ENCODE measurements at places on chromosomes 3 and 15. TPM values are rescaled to one million over a fixed set of nuclear protein-coding genes. Genes with fewer than 3 reads are reported as not detected.

- no peak for DNase-seq
Measured at GRCh38 chr3:183827809-183828537, 2.6 kb upstream of the MAP6D1 start.

DNA sequence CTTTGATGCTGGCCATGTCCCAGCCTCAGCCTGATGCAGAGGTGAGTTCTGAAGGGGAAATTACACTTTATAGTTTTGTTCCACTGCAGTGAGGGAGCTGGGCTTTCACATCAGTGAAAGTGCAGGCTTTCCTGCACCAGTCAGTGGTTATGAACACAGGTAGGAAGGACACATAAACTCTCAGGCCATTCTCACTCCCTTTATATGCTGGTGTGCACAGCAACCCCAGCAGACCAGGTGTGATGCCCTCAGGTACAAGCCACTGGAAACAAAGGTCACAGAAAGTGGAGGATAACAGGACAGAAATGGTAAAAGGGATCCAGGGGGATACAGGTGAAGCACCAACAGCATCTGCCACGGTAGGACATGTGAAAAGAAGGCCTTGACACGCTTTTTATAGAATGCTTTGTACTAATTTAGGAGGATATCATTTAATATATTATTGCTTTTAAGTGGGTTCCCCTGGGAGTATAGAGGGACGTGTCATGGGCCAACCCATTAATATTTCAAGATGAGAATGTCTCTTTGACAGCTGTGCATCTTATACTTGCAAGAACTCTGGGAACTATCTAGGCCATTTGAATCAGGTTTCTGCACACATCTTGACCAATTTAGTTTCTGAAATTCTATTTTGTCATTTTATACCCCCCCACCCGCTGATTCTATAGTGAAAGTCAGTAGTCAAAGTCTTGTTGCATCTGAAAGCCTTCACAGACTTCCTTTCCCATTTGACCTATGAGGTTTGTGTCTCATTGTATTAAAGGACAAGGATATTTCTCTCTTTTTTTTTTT, 25.0 kb upstream of the BLM start:
- no peak for DNase-seq

GRCh38 chr3:177126015-177126773, 71.1 kb downstream of the TBL1XR1 start:
- DNase-seq: no peak

DNA sequence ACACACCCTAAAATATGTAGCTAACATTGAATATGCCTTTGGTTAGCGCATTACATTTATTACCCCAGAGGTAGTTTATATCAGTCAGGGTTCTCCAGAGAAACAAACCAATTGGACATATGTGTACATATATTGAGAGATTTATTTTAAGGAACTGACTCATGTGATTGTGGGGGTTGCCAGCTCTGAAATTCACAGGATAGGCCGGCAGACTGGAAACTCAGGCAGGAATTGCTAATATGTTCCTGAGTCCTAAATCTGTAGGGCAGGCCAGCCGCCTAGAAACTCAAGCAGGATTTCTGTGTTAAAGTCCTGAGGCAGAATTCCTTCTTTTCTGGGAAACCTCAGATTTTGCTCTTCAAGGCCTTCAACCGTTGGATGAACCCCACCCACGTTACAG, 189.7 kb downstream of the CDIN1 start:
- DNase-seq: no peak

DNA sequence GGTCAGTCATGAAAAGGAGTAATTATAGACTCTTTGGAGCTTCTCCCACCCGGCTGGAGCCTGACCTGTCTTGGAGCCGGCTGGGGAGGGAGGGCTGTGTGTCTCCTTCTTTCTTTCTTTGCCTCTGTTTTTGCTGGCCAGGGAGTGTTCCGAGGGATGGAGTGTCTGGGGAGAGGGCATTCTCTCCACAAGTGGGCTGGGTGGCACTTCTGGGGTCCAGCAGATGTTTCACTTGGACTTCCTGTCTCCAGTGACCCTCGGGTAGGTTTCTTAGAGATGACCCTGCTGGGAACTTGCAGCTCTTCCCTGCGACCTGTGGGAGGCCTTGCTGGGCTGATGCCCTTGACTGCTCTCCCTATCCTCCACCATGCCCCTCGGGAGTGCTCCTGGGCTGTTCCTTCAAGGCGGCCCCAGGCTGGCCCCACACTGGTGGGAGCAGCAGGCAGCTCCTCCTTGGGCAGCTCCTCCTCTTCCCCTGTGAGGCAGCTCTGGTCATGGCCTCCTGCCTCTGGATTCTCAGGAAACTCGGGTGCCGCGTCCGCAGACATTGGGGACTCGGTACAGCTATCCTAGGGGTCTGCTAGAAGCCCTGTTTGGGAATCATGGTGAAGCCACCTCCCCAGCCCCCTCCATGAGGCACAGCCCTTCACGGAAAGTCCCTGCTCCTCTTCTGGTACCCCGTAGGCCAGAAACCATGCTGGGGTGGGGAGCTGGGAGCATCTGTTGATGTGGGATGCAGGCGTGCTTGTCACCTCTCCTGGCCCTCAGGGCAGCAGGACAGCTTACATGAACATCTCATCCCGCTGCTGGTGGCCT, 44.9 kb downstream of the APBA2 start:
- no peak for DNase-seq

DNA sequence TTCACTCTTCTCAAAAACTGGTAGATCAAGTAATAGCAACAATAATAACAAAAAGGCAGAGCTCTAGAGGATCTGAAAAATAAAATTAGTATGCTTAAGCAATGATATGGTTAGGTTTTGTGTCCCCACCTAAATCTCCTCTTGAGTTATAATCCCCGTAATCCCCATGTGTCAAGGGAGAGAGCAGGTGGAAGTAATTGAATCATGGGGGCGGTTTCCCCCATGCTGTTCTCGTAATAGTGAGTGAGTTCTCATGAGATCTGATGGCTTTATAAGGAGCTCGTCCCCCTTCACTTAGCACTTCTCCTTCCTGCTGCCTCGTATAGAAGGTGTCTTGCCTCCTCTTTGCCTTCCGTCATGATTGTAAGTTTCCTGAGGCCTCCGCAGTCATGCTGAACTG, 60.2 kb upstream of the ABHD2 start:
- DNase-seq: no peak

- no peak for DNase-seq
Measured at GRCh38 chr3:11006986-11007933, 14.7 kb downstream of the SLC6A1 start.

DNA sequence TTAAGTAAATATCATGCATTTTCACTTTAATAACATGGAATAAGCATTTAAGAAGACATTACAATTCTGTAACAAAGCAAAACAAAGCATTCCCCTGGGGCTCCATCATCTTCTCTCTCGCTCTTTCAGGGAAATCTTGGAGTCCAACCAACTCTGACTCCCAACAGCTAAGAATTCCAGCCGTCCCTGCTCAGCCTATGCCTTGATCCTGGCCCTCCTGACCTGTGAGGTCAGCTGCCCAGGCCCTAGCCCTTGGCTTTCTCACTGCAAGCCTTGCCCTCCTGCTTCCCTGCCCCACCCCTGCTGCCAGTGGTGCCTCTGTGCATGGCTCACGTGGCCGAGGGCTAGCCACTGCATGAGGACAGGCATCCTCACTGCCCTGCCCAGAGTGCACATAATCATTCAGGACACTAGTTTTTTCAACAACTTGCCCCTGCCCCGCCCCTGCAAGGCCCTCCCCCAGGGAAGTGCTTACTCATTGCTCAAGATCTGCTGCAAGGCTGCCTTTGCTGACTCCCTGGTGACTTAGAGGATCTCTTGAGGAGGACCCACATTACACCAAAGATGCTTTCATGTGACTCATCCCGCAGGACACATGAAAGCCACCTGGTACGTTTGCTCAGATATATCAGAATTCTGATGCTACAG, 37.6 kb downstream of the MTMR10 start:
- DNase-seq: no peak

DNA sequence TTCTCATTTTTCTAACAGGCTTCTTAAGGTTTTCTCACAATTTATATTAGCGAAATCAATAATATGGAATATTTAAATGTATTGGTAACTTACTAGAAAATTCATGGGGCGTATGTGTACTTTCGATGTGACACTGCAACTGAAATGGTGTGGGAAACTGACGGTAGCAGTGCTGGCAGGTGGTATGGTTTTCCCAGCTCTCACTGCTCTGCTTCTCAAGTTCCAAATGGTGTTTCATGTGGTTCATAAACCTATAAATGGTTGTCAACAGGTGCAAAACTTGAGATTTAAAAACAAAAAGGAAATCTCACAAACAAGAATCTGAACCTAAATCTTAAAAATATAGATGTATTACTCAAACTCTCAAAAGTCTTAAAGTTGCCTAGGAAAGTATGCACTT, 54.7 kb downstream of the ZNF280D start:
- DNase-seq: no peak

GRCh38 chr15:68318931-68319909, 41.7 kb downstream of the FEM1B start:
- no peak for DNase-seq

GRCh38 chr3:41274944-41275668, 75.8 kb downstream of the CTNNB1 start:
- no peak for DNase-seq

- no peak for DNase-seq
Measured at GRCh38 chr3:130838898-130839600, 54.8 kb upstream of the ATP2C1 start.

GRCh38 chr3:195105389-195105788, 165.6 kb downstream of the XXYLT1 start:
- DNase-seq: no peak

DNA sequence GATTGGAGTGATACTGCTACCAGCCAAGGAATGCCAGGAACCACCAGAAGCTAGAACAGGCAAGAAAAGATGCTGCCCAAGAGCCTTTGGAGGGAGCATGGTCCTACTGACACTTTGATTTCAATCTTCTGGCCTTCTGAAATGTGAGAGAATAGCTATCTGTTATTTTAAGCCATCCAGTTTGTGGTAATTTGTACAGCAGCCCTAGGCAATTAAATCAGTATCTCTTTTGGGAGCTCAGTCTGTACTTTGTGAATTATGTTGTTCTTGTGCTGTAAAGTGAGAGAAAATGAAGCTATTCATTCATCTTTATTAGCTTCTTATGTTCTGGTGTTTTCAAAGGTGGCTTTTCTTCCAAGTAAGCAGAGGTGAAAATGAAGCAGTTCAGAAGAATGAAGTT, 381.3 kb downstream of the PDCD6IP start:
- DNase-seq: no peak

DNA sequence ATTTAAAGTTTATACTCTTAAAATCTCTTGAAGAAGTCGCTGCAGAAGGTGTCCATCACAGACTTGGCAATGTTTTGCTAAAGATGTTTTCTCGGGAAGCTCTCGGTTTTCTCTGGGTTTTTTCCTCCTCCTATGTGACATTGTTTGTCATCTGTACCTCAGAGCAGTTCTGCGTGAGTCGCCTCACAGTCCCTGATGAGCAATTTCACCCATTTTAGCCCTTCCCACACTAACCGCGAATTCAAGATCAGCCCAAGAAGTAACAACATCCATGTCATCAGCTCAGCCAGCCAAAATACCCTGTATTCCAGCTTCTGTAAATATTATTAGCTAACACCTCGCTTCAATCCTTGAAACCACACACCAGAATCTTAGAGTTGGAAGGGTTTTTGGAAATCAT, 224.3 kb upstream of the SETMAR start:
- DNase-seq: no peak

DNA sequence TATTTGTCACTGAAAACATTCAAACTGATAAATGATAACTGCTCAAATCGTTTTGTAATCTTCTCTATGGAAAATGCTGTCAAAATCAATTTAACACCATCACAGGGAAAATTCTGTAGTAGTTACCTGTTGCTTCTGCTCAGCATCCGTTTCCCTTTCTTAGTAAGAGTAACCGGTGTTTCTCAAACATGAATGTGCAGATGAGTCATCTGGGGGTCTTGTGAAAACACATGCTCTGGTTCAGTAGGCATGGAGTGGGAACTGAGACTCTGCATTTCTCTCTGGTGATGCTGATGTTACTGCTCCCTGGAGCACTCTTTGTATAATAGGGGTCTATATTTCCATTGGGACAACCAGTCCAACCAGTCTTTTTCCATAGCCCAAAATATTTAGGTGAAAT, 145.1 kb downstream of the SEMA6D start:
- DNase-seq: no peak

GRCh38 chr15:64731012-64731804, 44.2 kb downstream of the RBPMS2 start:
- peak; percentile 83 for DNase-seq

DNA sequence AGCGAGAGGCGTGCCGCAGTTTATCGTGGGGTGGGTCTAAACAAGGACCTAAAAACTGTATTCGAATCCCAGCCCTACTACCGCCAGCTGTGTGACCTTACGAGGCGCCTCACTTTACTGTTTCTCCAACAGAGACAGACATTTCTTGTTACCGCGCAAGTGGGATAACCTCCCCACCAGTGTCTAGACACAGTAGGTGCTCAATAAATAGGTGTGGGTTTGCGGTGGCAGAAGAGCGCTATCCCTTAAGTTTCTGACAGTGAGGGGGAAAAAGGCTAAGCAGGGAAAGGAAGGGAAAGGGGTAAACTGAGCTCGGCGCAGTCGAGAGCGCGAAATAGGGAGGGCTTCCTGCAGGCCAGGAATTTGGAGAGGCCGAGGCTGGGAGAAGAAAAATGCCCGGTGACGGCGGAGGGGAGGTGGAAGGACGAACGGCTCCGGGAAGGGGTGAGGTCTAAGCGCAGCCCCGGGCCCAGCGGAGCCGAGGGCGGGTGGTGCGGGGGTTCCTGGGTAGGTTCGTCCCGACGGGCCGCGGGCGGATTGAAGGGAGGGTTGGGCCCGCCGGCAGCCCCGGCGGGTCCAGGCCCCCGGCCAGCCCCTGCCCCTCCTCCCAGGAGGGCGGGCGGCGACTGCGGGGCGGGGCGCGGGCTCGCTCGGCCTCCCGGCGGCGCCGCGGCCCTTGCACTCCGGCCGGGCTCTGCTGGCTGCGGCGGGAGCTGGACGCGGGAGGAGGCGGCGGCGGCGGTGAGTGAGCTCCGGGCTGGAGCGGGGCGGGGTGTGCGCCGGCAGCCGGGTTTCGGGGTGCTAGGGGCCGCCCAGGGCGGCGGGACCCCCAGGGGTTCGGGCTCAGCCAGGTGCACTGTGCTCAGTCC, at the start of gene CGNL1:
CGNL1 (plus strand) TSS at position 679 of the 869 bp plus-strand sequence. CDS start 61,495 bp downstream, outside the sequence.
- no peak for DNase-seq

DNA sequence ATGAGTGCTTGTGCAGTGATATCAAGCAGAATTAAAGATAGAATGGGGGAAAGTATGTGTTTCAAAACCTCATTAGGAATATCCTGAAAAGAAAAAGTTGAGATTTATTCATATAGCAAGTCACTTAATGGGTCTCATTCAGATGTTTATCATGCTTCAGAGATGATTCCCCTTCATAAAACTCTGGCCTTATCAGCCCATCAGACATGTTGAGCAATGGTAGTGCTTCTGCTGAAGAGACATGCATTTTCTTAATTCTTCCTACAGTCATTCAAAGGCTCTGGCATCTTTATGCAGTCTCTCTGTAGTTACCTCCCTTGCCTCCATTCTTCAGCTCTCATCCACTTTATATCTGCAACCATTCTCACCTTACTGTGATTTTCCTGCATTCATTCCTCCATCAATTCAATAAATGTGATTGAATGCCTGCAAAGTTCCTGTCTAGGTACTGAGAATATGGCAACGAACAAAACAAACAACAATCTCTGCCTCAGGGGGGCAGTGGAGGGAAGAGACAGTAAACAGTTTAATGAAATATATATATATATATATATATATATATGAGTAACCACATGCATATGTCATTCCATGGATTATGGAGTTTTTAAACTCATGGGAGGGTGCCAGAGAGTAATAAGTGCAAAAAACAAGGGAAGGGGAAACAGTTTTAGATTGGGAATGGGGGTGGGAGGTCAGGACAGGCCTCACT, 138.5 kb downstream of the NECTIN3 start:
- DNase-seq: no peak

Gene PYGO1
- not detected for polyA plus RNA-seq

Gene PARP16
- 30.0 TPM for polyA plus RNA-seq

Gene CEP19
- polyA plus RNA-seq: 4.6 TPM

Gene CRBN
- polyA plus RNA-seq: 194 TPM

Gene ARGFX
- not detected for polyA plus RNA-seq

Gene EBLN2
- polyA plus RNA-seq: 0.21 TPM

Data from naive thymus-derived CD8-positive, alpha-beta T cell (primary cell).